ENCODE measurements at places on chromosomes 16 and 17.

DNA sequence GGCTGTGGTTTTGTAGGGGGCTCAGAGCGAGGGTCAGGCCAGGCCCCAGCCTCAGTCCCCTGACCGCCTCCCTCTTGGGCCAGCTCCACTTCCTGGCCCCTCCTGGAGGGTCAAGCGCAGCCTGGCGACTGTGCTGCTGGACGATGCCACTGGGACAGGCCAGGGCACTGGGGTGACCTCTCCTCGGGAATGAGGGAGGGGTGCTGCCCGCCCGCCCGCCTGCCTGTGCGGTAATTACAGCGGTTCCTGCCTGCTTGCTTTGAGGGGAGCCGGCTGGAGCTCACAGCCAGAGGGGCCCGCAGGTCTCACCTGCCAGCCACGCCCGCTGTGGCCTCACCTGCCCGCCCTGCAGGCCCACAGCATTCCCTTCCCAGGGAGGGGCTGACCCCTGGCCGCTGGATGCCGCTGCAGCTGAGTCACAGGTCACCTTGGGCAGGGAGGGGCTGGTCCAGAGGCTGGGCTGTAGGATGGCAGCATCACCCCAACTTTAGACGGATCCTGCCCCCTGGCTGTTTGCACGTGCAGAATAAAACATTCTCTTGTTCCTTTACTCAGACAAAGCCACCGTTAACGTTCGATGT, 76.7 kb upstream of the CBX4 start:
- DNase-seq = no peak

- no peak for DNase-seq
Observed at GRCh38 chr16:17370731-17371285, 100.0 kb downstream of the XYLT1 start.

GRCh38 chr17:31806921-31807320, 52.1 kb downstream of the COPRS start:
- DNase-seq = no peak

GRCh38 chr17:80647746-80648145, 103.1 kb downstream of the RPTOR start:
- DNase-seq = no peak

GRCh38 chr17:17325816-17326215, 22.6 kb downstream of the NT5M start:
- DNase-seq = no peak

DNA sequence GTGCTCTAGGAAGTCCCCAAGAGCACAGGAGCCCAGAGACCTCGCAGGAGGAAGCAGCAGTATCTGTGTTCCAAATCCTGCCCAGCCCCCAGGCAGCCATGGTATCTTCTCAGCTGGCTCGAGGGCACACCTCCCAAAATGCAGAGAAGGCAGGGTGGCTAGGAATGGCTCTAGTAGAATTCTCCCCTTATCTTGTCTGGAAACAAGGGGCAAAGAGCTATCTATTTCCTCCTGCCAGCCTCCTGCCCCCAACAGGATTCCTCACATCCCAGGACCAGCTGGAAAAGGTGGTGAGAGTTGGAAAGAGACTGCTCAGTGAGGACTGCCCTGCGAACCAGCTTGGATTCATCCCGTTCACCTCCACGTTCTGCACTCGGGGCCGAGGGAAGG, 8.6 kb upstream of the TSPOAP1 start:
- peak; percentile 69 for DNase-seq

DNA sequence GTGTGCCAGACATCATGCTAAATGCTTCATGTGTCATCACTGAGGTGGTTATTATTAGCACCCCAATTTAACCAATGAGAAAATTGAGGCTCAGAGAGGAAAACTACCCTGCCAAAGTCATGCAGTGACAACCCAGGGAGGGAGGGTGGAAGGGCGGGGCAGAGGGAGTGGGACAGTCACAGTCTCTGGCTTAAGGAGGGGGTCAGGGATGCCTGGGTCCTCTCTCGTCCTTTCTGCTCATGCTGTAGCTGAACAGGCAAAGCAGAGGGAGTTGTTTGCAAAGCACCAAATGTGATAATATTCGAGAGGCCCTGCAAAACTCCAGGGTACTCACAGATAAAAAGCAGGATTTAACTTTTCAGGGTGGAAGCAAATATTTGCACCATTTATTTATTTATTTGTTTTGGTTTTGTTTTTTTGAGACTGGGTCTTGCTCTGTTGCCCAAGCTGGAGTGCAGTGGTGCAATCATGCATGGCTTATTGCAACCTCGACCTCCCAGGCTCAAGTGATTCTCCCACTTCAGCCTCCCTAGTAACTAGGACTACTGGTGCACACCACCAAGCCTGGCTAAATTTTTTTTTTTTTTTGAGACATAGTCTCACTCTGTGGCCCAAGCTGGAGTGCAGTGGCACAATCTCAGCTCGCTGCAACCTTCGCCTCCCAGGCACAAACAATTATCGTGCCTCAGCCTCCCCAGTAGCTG, 47.9 kb upstream of the NKD1 start:
- no peak for DNase-seq

DNA sequence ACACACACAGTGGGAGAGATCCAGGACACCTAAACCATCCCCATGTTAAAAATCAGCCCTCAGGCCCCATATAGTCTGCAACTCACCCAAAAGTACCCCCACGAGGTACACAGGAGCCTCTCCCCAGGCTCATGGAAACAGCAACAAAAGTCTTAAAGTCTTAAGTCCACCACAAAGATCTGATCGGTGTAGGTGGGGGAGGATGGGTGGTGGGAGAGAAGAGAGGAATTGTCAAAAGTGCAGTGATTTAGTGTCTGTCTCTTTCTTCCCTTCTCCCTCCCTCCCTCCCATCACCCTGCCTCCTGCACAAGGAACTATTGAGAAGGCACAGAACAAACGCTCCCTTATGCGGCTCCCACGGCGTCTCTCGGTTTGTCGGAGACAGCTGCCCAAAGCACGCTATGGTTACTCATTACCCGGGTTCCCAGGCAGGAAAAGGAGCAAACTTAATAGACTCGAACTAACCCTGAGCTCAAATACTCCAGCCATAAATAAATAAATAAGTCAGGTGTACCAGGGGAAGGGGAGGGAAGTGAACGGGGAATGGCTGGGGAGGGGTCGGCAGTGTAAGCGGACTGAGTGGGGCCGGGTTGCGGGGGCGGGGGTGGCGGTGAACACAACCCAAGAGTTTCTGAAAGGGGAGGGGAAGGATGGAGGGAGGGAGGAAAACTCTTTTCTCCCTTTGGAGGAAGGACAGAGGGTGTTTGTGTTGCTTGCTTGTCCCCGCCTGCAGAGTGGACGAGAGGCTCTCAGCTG, 477.4 kb downstream of the SLC39A11 start:
- no peak for DNase-seq

- DNase-seq = no peak
Observed at GRCh38 chr17:63916566-63917185, 2.0 kb downstream of the GH1 start.

- DNase-seq = no peak
Observed at GRCh38 chr17:44736551-44737240, 22.1 kb upstream of the ADAM11 start.

GRCh38 chr17:50430821-50431618, 5.0 kb downstream of the ACSF2 start:
- DNase-seq = no peak

- no peak for DNase-seq
Observed at GRCh38 chr17:35588196-35588920, 1.2 kb downstream of the AP2B1 start.

DNA sequence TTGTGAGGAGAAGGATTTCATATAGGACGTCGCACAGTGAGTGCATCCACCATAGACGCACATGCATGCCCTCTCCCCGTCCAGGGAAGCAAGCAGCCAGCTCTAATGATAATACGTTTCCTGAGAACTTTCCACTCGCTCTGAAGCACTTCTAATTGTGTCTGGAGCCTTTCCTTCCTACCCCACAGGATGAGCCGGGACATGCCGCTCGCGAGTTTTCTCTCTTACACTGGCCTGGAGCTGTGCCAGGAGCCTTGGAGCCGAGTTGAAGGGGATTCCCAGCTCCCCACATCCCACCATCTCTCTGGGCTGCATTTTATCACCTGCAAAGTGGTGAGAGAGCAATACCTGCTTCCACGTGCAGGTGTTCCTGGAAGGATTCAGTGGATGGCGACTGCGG, 368.1 kb downstream of the C16orf95 start:
- no peak for DNase-seq
